ENCODE measurements at places on chromosomes 1 and 21.

GRCh38 chr1:69777971-69778370 is 210.2 kb downstream of the LRRC7 start:
- no peak for DNase-seq

- no peak for DNase-seq
Measured at GRCh38 chr21:40270047-40270446, 402.8 kb downstream of the PCP4 start.

DNA sequence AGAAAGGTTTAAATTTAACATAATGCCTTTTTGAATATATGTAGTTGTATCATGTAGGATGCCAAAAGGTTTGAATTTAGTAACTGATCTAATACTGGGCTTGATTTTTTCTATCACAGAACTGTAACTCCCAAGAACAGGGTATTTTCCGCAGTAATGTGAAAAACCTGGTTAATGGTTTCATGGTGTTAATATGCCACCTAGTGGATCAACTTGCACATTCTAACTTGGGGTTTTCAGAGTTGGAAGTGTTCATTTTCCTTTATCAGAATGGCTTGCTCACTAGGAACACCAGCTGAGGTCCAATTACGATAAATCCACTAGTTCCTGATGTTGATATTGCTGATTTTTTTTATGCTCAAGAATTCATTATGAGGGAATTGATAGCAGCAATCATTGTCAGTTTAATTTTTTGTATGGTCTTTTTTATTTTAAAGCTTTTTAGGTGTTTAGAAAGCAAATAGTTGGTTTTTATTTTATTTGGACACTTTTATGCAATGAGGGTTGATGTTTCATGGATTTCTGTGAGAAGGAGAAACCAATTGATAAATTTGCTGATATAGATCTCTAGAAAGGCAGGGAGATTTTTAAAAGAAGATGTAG is 157.2 kb downstream of the PLA2G4A start:
- DNase-seq: no peak

DNA sequence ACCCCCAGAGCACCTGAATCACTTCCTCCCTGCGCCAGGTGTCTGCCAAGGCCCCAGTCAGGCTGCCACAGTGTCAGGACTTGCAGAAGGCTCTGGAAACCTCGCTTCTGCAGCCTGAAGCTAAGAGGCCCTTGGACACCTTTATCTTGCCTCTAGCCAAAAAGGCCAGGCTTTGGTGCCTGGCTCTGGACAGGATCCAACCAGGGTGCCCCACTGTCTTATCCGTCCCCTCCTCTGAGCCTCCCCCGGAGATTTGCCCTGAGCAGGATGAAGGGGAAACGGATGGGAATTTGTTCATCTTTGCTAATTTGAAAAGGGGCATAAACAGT is 12.8 kb upstream of the CLSTN1 start:
- no peak for DNase-seq

DNA sequence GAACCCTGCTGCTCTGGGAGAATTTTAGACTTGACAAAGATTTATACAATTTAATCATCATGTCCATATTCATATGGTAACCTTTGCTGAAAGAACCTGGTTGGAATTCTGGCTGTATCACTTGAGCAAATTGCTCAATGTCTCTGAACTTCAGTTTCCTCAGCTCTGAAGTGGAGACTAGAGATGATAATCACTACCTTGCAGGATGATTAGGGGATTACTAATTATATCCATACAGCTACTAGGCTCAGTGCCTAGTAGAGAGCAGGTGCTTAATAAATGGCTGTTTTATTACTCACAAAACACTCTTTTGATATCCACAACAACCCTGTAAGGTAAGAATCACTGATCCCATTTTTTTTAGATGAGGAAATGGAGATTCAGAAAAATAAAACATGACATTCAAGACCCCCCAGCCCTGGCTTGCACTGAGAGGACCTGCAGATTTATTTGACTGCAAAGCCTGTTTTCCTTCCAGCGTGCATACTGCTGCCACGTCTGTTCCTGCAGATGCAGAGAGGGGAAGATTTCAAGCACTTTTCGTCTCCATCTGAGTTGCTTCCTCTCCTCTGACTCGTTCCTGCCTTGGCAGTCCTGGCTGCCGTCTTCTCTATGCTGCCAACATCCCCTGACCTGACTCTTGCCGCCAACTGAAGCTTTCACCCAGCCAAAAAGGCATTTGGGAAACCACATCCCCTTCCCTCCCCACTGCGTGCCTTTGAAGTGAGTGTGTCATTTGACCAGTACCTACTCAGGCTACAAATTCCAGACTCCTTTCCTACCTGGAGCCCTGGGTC is 203.0 kb downstream of the PLPP3 start:
- DNase-seq: no peak

DNA sequence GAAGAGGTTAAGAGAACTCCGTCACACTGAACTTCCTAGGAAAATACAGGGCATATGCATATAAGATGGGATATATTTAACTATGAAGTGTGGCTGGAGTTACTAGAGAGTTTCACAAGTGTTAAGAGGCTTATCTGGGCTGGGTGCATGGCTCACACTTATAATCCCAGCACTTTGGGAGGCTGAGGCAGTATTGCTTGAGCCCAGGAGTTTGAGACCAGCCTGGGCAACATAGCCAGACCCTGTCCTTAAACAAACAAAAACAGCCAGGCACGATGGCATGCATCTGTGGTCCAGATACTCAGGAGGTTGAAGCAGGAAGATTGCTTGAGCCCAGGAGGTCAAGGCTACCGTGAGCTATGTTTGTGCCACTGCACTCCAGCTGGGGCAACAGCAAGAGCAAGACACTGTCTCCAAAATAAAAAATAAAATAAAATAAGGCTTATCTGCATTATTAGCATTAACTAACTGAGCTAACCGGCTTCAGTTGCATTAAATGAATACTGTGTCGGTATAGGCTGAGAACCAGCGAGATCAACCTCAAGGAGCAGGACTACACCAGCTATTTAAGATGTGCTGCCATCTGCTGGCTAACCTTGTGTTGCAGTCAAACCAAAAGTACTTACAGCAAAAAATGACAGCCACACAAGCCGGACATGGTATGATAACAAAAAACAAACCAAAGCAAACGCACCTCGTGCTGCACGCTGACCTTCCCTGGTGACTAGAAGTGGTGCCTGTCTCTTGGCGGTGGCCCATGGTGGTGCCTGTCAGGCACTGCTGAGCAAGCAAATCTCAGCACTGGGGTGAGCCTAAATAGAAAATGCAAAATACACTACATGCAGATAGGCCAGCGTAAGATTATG is 19.7 kb upstream of the RBBP5 start:
- no peak for DNase-seq

DNA sequence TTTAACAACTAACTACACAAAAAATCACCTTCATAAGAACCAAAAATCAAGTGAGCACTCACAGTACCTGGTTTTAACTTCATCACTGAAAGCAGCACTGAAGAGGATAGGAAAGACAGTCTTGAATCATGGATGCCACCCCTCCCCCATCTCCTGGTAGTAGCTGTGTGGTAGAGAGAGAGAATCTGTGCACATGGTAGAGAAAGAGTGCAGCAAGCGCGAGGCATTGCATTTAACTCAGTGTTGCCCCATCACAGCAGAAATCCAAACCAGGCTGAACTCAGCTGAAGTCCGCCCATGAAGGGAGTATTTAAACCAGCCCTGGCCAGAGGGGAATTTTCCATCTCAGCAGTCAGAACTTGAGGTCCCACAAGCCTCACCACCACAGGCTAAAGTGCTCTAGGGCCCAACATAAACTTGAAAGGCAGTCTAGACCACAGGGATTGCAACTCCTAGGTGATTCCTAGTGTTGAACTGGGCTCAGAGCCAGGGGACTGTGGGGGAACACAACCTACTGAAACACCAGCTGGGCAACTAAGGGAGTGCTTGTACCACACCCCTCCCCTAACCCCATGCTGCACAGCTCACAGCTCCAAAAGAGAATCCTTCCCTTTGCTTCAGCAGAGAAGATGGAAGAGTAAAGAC is 38.4 kb downstream of the VAV3 start:
- DNase-seq: no peak

GRCh38 chr1:36968730-36969129 is 65.6 kb downstream of the GRIK3 start:
- DNase-seq: no peak

DNA sequence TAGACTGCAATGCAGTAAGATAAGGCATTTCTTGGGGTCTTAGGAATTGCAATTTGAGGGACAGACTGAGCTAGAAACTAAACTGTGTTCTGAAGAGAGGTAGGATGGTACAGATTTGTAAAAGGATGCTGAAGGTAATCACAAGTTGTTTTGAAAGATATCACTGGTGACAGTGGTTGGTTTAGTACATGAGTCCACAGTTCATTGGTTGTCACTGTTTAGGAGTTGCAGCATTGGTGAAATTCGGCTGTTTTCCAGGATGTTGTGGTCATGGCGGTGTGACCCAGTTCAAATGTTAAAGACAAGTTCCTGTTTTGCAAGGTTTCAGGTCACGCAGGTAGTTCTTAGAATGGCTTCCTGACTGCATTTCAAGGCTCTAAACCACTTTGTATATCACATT is 292.8 kb upstream of the B3GALT2 start:
- no peak for DNase-seq

- no peak for DNase-seq
Measured at GRCh38 chr1:37035014-37035691, 838 bp upstream of the GRIK3 start.

DNA sequence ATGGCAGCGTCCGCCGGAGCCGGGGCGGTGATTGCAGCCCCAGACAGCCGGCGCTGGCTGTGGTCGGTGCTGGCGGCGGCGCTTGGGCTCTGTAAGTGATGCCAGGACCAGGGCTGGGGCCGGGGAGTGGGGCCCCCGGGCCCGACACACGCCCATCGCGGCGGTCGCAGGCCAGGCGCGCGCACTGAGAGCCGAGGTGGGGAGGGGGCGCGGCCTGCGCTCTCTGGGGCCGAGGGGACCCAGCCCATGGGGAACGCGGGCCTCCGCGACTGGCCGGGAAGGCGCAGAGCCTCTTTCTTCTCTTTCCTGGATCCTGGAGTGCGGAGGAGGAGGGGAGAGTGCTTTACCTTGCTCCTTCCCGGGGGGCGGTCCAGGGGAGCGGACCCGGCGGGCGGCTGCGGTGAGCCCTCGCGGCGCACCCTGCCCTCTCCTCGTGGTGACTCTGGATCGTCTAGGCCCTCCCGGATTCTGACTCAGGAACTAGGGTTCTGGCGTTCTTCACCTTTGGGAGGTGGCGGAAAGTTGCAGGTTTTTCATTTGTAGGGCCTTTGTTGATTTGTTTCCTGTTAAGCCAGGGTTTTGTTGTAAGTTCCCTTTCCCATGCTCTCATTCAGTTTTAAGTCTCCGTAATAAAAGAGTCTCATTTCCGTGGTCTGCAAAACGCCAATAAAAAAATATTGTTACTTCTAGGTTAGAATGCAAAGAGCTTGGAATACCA is 529 bp downstream of the MPZL1 start:
- peak; percentile 75 for DNase-seq

GRCh38 chr1:46673749-46674182 is 2.1 kb downstream of the TEX38 start:
- no peak for DNase-seq

GRCh38 chr1:147722124-147722523 is 38.3 kb downstream of the GJA5 start:
- no peak for DNase-seq

- DNase-seq: no peak
Measured at GRCh38 chr1:62544570-62544969, 52.8 kb upstream of the ANGPTL3 start.

DNA sequence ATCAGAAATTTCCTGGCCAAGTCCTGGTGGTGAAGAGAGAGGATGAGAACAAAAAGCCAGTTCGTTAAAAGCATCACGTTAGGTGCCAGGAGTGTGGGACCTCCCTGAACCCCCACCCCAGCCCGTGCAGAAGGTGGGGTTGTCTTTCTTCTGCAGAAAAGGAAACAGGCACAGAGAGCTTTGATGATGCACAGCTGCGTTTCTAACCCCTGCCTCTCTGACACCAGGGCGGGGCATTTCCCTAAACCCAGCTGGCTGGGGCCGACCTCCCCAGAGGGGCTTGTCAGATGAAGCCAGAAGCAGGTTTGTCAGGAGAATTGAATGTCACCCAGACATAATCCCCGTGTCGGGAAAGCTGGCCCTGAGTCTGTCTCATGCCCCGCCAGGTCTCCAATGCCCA is 189.3 kb upstream of the EDN2 start:
- DNase-seq: no peak

- DNase-seq: no peak
Measured at GRCh38 chr1:156260896-156261295, 13.0 kb upstream of the PAQR6 start.

- no peak for DNase-seq
Measured at GRCh38 chr1:228149406-228150119, at the start of gene GJC2. TSS of gene GJC2 (plus strand) at chr1:228149930. CDS start at chr1:228157759, 7,829 bp downstream.

- no peak for DNase-seq
Measured at GRCh38 chr1:92365378-92366039, 66.7 kb downstream of the RPAP2 start.

DNA sequence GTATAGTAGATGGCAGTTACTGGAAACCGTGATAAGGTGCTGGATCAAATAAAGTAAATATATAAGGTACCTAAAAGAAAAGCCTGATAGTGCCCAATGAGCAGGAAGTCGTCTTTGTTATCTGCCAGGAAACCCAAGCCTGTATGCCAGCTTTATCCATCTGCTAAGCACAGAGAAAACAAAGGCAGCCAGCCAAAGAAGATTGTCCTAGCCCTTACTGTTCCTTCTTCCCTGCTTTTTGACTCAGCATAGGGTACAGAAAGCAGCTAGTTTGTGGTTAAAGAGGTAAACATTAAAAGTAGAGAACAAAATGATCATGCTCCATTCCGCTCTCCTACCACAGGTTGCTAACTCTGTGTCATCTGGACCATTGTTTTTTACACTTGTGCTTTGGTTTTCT is 10.1 kb downstream of the KRTAP22-2 start:
- no peak for DNase-seq

GRCh38 chr1:197683895-197684553 is 91.3 kb downstream of the DENND1B start:
- no peak for DNase-seq

GRCh38 chr1:235776396-235776795 is 90.3 kb downstream of the LYST start:
- DNase-seq: no peak

- no peak for DNase-seq
Measured at GRCh38 chr1:93798291-93798690, 80.7 kb downstream of the DNTTIP2 start.

DNA sequence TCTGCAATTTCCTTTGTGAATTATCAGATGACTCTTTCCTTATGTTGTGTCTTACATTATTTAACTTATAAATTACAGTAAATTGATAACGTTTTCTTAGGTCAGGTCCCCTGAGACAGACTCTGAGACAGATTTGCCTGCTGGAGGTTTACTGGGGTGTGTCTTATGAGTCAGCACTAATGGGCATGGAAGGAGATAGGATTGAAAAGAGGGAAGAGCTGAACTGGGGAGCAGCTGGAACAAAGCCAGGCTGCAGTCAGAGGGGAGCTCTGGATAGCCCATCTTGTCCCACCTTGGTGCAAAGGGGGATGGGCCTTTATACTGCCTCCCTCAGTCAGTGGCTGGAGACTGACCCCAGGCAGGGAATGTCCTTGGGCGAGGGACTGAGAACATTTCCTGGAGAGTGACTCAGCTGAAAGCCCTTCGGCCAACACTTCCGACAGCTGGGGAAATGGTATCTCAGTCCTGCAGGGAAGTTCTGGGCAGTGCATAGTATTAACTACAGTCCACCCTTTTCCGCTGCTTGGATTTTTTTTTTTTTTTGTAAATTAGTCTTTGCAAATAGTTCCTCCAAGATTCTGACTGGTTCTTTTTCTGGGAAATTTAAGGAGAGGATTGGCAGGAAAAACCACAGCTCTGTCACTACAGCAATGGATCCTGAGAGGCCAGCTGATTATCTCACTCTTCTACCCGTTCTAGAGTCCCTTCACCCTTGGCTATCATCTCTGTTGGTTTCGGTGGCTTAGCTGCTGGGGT is 39.1 kb upstream of the CDC42BPA start:
- no peak for DNase-seq

- DNase-seq: no peak
Measured at GRCh38 chr1:19581381-19581780, 62.7 kb upstream of the NBL1 start.

Data from type B pancreatic cell (in vitro differentiated cells).